CD8-positive, alpha-beta T cell (primary cell): ENCODE measurements at places on chromosomes 1 and 21. TPM values are rescaled to one million over a fixed set of nuclear protein-coding genes. Genes with fewer than 3 reads are reported as not detected.

The C1orf115 gene
- total RNA-seq: 0.28 TPM

GRCh38 chr1:232468249-232468648, 161.7 kb downstream of the SIPA1L2 start:
- no peak for DNase-seq

DNA sequence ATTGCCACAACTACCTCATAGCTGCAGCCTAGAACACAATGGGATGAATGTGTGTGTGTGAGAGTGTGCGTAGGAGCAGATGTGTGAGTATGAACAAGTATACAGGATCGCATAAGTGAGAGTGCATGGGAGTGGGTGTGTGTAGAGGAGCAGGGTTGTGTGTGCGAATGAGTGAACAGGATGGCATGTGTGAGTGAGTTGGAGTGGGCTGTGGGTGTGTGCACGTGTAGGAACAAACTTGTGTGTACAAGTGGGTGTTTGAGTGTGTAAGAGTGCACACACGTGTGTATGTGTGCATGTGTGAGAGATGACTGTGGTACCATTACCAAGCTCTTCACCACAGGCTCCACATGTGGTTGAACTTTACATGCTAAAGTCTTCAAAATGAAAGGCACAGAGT, 175.4 kb upstream of the EDN2 start:
- no peak for DNase-seq

DNA sequence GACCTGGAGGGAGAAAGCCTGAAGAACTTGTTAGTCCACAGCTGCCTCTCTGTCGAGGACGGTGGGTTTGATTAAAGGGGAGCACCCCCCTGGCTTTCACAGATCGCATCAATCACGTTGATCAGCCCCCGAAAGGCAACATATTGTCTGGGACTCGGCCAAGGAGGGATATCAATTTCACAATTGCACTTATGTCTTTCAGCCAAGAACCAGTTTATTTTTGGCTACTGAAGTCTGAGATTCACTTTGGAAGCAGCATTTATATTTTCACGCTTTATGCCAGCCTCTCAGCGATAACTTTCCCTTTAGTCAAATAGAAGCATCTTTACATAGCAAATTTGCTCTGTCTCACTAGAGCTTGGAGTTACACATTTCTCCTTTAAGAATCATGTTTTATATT, 253.2 kb upstream of the RRP15 start:
- DNase-seq: no peak

- no peak for DNase-seq
Measured at GRCh38 chr1:117735045-117735992, 129.5 kb downstream of the TENT5C start.

DNA sequence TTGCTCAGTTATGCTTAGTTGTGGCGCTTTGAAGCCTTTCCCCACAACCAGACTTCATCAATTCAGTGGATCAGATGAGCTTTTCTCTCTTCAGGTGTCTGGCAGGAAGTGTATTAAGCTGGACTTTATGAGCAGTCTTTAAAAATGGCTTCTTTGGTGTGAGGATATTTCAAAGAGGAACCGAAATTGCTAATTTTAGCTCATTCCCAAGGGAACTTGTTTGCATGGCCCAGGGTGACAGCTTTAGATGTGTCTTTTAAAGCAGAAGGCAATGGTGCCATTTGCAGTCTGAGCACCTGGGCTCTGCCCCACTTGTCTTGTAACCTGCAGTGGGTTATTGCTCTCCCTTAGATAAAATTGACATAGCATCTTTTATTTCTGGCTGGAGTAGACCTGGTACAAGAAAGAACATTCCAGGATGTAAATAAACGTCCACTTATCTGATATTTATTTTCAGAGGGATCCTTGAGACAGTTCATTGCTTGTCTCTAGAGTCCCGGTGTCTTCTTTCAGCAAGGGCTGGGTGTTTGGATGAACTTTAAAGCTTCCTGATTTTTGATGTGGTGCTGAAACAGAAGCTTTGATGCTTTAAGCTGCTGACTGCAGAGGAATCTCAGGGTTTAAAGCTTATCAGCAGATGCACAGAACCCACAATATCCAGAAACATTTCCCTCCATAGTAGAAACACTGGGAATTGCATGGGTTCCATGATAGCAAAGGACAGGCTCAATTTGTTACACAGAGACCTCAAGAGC, 241.7 kb downstream of the ADGRL2 start:
- DNase-seq: no peak

- DNase-seq: no peak
Measured at GRCh38 chr1:226429858-226430715, 22.2 kb upstream of the PARP1 start.

DNA sequence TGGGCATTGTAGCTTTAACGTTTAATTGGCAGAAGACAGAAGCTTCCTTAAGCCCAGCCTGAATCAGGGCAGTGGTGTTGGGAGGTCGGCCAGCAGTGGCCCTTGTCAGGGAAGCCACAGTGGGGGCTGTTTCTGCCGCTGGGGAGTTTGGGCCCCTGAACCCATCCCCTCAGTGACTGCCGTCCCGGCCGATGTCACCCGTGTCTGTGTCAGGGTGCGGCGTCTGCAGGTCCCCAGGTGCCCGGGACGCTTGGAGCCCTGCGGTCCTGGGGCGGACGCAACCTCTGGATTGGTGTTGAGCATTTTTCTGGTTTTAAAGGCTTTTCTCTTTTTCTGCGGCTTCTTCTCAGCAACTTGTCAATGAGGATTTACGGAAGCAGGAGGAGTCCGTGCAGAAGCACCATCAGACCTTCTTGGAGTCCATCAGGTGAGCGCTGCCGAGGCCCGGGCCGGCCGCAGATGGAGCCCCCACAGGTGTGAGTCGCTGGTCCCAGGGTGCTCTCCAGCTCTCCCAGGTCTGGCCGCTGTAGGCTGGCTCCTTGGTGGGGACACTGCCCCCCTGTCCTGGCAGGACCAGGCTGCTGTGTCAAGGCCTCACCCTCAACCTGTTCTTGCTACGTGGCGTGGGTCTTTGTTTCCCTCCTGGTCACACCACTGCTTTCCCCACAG, 2.3 kb downstream of the ATAD3C start:
- no peak for DNase-seq

DNA sequence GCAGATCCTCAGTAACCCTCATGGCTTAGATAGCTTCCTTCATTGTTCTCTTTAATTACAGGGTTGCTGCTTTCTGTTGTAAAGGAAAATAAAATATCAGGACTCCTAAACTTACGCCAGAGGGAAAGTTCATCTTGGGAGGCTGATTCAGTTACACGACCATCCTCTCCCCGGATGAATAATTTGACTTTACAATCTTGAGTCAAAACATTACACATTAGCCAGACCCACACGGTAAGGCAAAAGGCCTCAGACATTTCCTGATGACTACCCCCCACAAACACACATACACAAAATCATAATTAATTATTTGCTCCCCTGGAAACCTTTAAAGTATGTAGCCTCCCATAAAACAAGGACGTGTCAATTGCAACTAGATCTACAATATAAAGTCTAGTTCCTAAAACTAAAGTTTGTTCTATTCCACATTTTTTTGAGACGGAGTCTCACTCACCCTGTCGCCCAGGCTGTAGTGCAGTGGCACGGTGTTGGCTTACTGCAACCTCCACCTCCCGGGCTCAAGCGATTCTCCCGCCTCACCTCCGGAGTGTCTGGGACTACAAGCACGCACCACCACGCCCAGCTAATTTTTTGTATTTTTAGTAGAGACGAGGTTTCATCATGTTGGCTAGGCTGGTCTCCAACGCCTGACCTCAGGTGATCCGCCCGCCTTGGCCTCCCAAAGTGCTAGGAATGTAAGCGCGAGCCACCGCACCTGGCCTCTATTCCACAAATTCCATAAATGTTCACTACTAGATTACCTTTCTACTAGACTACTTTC, 830 bp upstream of the PRDX1 start:
- no peak for DNase-seq

The RUNX3 gene
- total RNA-seq: 423 TPM

DNA sequence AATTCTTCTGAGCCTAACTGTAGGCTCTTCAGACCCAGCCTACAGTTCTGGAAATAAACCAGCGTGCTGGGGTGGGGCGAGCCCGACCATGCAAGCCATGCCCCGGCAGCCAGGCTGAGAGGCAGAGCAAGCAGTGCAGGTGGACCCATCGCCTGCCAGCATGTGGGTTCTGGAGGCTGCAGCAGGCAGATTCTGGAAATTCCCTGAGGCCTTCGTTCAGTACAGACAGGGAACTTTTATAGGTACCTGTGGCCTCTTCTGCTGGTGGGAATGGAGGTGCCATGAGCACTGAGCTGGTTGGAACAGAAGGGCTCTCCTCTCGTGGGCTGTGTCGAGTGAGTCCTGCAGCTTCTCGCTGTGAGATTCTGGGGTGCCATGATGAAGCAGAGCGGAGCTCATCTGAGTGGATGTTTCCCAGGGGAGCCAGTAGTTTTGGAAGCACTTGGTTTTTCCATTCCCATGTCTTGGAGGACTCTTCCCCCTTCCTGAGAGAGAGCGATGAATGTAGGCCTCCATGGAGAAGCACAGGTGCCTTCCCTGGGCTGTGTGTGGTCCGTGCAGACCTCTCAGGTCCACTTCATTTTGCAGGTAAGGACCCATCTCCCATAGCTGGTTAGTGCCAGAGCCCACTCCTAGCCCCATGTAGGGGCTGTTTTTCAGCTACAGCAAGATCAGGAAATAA, 94.1 kb downstream of the PCBP3 start:
- DNase-seq: no peak

DNA sequence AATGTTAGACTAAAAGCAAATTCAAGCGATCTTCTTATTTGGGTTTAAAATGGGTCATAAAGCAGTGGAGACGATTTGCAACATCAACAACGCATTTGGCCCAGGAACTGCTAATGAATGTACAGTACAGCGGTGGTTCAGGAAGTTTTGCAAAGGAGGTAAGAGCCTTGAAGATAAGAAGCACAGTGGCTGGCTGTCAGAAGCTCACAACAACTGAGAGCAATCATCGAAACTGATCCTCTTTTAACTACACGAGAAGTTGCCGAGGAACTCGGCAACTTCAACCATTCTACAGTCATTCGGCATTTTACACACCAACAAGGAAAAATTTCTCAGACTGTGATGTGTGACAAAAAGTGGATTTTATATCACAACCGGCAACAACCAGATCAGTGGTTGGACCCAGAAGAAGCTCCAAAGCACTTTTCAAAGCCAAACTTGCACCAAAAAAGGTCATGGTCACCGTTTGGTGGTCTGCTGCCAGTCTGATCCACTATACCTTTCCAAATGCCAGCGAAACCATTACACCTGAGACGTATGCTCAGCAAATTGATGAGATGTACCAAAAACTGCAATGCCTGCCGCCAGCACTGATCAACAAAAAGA, 47.9 kb downstream of the ASH1L start:
- DNase-seq: no peak

The PLA2G2C gene
- total RNA-seq: not detected

GRCh38 chr1:201756406-201756805, 72.6 kb upstream of the IPO9 start:
- DNase-seq: no peak

DNA sequence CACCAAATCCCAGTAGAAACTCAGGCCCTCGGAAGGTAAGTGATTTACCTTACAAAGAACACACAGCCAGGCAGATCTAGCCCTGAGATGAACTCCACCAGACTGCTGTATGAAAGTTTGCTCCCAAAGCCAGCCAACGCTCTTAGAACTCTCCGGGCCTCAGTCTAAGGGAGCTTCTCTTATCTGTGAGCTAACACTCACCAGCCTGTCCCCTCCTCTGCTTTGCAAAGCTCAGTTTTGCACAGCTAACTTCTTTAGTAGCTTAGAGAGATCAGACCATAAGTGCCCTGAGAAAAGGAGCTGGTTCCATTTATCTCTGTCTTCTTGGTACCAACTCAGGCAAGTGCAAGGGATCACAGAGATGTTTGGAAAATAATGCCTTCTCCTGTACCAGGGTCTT, 195.8 kb upstream of the JUN start:
- no peak for DNase-seq

DNA sequence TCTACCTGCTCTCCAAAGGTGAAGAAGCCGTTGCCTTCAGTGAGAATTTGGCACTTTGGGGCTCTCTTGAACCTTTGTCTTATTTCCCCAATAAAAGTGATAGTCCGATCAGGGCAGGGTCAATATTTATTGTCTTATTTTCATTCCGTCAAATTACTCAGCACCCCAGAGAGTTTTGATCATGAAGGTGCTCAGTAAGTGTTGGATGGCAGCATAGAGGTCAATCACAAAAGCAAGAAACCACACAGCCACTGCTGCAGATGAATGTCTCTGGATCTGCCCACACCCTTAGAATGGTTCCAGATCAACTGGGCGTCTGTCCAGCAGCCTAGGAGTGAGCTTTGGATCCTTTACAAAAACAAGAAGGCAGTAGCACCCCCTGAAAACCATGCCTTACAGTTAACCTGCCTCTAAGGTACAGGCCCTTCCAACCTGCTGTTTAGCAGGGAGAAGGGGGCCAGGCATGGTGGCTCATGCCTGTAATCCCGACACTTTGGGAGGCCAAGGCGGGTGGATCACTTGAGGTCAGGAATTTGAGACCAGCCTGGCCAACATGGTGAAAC, 97.3 kb downstream of the PSMG1 start:
- no peak for DNase-seq

The RAB29 gene
- total RNA-seq: 15.9 TPM

GRCh38 chr1:91754348-91754747, 131.6 kb downstream of the TGFBR3 start:
- DNase-seq: no peak

GRCh38 chr1:83693427-83694126, 305.4 kb downstream of the TTLL7 start:
- DNase-seq: no peak

DNA sequence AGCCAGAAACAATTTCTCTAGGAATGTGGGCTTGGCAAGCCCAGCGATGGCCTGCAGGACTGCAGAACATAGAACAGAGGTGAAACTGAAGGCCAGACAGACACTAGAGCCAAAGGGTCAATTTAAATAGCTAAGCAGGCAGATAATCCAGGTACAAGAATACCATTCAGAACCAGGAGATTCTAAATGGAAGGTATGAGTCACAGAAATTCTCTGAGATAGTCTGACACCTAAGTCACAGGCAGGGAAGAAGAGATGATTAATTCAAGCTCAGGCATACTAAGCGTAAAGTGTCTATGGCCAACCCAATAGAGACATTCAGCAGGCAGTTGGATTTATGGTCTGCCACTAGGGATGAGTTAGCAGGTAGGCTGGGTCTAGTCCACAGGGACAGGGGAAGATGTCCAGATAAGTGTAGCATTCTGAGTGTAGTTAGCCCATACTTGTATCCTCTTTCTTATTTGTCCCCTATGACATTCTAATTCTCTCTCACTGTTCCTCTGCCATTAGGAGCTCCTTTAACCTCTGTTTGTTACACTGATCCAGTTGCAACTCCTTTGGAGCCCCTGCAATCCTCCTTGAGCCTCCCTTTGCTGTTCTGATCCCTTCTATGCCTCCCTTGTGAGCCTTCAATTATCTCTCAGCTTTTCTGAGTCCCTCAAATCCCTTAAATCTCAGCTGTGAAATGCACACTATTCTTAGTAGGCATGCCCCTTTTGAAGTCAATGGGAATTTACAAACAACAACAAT, 383.8 kb downstream of the LMO4 start:
- no peak for DNase-seq

DNA sequence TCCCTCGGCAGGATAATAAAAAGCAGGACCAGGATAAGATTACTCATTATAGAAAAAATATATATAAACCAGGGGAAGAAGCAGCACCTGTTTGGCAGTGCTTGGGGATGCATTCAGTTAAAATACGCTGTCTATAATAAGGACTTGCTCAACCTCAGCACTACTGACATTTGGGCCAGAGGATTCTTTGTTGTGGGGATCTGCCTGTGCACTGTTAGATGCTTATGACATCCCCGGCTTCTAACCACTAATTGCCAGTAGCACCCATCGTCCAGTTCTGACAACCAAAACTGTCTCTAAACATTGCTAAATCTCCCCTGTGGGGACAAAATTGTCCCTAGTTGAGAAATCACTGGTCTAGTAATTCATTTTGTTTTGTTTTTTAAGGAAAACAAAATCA, 242.1 kb downstream of the SLC45A1 start:
- DNase-seq: no peak

GRCh38 chr1:199862047-199862446, 165.5 kb upstream of the NR5A2 start:
- no peak for DNase-seq
